SW 1271 (cell line): ENCODE measurements at places on chromosomes 13 and 19.

GRCh38 chr13:106479929-106480328, 55.5 kb downstream of the EFNB2 start:
- no peak for DNase-seq

DNA sequence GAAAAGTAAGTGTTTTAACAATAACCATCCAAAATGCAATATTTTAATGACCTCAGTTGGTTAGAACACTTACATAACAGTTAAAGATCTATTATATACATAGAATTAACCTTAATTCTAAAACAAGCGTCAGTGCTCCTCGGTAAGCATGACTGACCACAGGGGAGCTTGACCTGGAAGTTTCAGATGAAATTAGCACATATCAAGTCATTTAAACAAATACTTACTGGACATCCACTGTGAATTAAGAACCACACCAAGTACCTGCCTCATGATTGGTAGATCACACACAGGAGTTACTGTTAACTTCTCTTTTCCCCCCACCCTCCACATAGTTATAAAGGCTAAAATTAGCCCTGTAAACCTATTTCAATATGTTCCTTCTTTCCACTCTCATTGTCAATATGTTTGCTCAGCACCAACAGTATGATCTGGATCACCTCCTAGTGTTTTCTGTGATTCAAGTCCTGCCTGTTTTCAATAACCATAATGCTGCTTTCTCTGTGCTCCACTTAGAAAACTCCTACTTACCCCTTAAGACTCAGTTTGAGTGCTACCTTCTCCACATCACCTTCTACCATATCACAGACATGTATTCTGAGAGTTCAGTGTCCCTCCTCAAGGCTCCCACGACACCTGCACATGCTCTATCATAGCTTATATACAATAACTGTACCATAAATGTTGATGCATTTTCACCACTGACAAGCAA, 209.0 kb downstream of the VWA8 start:
- DNase-seq = no peak

DNA sequence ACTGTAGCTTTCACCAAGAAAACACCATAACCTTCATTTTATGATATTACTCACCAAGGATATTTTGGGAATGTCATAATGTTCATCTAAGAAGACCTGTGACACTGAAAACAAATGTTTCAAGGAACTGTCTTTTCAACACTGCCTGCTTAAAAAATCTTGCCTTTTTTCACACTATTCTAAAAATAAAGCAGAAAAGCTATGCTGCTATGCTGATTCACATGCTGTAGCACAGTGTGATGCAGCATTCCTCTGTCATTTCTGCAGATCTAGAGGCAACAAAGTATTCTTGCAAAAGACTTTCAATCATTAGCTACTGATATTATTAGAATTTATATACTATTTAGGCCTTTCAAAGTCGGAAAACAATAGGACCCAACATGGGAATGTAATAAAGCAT, 525.7 kb downstream of the UQCRFS1 start:
- DNase-seq = no peak

- DNase-seq = no peak
These were observed 20.9 kb downstream of the AP2A1 start for GRCh38 chr19:49787746-49788145.

- no peak for DNase-seq
These were observed 57.3 kb upstream of the TPM4 start for GRCh38 chr19:16018801-16019551.

DNA sequence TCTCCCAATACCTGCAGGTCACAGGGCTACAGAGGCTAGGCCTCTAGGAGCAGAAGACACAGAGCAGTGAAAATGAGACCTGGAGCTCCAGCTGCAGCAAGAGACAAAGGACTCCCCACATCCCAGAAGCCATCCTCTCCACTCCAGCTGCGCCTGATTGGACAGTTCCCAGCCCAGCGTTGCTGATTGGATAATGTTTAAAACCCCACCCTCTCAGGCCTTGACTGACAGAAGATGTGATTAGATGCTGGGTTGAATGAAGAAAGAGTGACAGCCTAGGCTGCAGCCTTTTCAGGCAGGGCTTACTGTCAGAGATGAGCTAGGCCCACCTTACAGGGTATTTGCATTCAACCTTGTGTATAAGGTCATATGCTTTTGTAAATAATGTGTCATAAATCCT, 59.4 kb downstream of the ZNF708 start:
- DNase-seq = no peak

DNA sequence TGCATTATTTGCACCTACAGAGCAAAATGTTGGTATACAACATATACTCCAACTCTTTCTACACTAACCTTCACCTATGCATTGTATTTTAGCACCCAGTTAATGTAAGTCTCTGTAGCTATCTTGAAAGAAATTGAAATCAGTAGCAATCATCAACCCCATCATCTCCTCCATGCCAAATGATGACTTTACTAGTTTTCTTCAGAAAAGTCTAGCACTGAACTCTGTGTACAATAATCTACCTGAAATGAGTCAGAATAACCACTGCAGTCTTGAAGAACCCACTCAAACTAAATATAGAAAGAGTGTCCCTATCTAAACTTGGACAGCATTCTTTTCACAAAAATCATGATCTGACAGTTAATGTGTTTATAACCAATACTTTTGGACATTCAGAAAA, 9.8 kb downstream of the IRS2 start:
- DNase-seq = no peak

GRCh38 chr19:37997911-37998344, 90.9 kb downstream of the SIPA1L3 start:
- DNase-seq = peak; percentile 77

GRCh38 chr19:3250675-3251074, 26.2 kb downstream of the CELF5 start:
- DNase-seq = peak; percentile 19

DNA sequence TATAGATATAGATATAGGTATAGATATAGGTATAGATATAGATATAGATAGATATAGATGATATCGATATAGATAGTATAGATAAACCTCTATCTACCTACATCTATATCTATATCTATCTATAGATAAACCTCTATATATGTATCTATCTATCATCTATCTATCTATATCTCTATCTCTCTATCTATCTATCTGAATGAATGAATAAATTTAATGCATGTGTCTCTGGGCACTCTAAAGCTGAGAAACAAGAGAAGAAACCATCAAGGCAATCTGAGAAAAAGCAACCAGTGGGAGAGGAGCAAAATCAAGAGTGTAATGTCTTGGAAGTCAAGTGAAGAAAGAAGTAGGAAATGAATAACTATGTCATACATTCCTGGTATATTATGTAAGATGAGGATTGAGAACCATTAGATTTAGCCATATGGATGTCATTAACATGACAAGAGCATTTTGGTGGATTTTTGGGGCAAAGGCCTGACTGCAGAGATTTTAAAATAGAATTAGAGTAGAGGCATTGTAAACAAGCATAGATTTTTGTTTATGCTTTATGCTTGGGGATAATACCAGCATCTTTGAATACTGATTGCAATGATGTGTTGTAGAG, 1262.7 kb upstream of the MIR17HG start:
- no peak for DNase-seq

- no peak for DNase-seq
These were observed 51.4 kb downstream of the NBEA start for GRCh38 chr13:34993470-34993869.

DNA sequence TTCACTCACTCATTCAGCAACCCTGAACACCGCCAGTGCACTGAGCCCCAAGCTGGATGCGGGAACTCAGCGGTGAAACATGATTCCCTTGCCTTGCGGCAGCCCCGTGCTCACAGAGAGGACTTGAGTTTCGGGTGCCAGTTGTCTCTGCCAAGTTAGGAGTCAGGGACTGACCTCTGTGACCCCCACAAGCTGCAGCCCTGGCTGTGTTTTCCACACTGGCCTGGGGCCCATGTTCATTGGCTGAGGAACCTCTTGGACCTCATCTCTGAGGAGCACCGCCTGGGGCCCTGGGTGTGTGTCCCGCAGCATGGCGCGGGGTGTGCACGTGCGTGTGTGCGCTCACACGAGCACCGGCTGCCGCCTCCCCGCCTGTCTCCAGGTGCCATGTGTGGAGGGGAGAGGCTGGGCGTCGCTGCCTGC, 31.0 kb downstream of the CAPN12 start:
- DNase-seq = no peak

GRCh38 chr13:26899202-26899601, 138.6 kb upstream of the GPR12 start:
- DNase-seq = no peak

DNA sequence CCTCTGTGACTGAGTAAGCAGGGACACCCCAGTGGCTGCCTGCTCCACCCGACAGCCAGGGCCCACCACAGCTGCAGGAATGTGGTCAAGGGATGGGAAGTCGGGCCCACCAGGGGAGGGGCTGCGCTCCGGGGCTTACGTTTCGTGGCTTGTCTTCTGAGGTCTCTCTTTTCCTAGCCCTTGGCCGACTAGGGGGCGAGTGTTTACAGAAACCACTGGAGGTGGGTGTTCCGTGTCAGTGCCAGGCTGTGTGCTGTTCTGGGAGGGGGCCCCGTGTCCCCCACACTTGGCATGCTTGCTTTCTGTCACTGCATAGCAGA, 4.5 kb downstream of the ADAT3 start:
- DNase-seq = no peak

DNA sequence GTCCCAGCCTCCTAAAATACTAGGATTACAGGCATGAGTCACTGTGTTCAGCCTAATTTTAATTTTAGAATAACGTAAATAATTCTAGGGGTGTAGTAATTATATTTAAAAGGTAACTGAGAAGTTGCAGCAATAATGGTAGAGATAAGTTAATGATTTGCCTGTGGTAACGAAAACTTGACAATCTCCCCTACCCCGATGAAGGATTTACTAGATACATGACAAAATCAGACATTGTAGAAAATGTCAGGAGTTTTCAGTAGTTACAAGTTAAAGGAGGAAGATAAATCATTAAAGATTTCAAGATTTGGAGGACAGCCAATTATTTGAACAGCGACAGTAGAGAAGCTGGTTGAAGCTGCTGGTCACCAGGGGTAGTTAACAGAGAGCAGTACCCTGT, 652.2 kb upstream of the PCDH20 start:
- DNase-seq = no peak

GRCh38 chr13:78606471-78607408, 3.4 kb upstream of the POU4F1 start:
- DNase-seq = no peak

DNA sequence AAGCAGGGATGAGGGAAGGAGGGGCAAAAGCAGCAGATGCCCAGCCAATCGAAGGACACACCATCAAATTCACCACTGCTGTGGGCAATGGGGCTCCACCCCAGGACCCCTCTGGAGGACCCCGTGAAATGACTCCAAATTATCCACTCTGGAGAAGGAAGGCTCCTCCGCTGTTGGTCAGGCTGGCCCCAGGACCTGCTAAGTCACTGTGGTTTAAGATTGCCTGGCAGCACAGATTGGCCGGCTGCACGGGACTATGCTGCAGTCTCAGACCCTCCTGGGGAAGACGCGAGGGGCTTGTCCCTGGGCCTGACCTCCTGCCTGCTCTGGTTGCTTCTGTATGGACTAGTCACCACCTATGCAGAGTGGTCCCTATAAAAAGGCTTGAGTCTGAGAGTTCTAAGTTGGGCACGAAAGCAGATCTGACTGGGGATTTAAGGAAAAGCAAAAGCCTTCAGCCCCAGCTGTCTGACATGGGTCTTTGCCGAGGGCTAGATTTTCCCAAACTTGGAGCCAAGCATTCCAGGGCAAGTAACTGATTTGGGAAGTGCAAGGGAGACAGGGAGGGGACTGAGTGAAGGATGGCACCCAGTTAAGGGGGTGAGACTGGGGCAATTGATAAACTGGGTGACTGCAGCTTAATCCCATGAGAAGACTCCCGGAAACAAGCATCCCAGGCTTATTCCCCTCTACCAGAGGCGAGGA, 91.7 kb downstream of the TSHZ3 start:
- DNase-seq = no peak

DNA sequence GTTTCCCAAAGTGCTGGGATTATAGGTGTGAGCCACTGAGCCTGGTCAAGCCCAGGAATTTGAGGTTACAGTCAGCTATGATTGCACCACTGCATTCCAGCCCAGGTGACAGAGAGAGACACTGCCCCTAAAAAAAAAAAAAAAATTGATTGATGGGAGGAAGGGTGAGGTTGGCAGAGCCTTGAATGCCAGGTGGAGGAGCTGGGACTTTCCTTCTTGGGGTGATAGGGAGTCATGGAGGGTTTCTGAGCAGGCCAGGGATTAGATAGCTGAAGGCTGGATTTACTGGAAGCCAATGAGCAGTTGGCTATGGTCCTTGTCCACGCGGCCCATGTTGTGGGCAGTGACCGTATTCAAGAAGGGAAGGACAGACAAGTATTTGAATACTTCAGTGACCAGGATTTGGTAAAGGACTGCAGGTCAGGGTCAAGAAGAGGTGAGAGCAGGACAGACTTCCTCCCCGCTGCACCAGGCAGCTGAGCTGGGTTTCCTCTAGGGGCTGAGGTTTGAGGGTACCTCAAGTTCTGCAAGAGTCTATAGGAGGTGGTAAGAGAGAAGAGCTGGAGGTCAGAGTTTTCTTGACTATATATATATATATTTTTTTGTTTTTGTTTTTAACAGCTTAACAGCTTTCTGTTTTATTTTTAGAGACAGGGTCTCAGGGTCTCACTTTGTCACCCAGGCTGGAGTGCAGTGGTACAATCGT, 6.9 kb upstream of the ICAM4 start:
- no peak for DNase-seq

GRCh38 chr13:28984825-28985224, 164.7 kb downstream of the MTUS2 start:
- no peak for DNase-seq

DNA sequence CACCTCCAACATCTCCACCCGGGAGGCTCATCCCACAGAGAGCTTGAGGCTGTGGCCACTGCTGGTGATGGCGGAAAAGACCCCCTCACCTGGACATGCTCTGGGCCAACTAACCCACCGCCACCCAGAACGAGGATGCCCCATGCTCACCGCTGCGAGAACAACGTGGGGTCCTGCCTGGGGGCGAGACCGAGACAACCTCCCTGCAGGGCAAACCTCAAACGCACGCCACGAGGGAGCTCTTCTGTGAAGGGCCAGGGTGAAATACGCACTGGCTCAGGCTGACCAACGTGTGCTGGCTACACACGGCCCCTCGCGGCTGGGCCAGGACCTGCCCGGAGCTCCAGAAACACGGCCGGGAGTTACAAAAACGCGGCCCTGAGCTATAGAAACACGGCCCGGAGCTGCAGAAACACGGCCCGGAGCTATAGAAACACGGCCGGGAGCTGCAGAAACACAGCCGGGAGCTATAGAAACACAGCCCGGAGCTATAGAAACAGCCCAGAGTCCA, 19.0 kb upstream of the PLPP2 start:
- DNase-seq = no peak

GRCh38 chr13:43915451-43915850, 35.7 kb downstream of the LACC1 start:
- no peak for DNase-seq

GRCh38 chr13:32537580-32538142, 934 bp downstream of the N4BP2L2 start:
- peak; percentile 2 for DNase-seq

- no peak for DNase-seq
These were observed 697.5 kb upstream of the PCDH20 start for GRCh38 chr13:62113179-62113578.

DNA sequence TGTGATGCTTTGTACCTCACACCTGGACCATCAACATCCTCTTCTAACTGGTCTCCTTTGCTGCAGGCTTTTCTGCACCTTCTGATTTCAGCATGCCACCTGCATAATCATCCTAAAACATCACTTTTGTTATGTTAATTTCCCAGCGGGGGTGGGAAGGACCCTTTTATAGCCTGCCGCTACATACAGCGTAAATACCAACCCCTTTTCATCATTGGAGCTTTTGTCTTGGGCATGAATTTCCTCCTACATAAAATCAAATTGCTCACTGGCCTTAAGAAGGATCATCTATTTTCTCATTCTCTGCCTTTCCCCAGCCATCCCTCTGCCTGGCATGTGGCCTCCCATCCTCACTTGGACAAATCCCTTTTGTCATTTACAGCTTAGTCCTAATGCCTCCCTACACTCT, 124.7 kb downstream of the RBM26 start:
- no peak for DNase-seq
